ENCODE measurements at places on chromosomes 1 and 21.

DNA sequence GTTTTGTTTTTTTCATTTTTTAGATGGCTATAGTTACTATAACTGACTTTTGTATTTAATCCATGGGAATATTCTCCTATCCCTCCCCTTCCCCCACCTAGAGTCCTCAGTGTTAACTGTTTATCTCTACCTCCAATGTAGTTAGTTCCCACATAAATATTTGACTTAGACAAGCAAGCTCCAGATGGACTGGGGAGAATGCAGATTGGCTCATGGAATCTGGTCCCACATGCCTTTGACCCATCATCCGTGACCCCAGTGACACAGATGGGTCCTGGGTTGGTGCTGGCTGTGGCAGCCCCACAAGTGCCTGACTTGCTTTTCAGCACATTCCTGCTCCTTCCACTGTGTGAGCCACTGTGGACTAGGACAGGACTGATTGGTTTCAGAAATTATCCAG is 41.8 kb downstream of the ATP2B4 start:
- DNase-seq: no peak

DNA sequence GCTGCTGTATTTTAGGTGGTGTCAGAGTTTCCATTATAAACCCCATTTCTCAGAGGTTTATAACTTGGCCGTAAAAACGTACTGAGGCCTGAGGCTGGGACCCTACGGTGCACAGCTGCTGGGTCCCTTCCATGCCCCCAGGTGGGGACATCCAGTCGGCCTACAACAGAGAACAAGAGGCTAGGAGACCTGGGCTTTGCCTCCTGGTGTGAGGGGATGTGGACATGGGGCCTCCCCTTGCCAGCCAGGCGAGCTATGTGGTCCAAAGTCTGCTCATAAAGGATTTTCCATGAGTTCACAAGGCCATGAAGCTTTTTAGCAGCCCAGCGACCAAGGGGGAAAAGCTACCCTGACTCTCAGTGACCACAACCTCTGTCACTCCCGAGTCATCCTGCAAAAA is 261.5 kb upstream of the VAMP3 start:
- DNase-seq: no peak

DNA sequence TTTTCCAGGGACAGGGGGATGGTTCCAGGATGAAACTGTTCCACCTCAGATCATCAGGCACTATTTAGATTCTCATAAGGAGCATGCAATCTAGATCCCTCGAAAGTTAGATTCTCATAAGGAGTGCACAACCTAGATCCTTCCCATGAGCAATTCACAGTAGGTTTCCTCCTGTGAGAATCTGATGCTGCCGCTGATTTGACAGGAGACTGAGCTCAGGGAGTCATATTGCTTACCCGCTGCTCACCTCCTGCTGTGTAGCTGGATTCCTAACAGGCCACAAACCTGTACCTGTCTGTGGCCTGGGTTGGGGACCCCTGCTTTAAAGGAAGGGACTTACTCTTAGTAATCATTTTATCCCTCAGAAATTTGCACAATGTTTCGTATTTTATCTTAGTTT is 9.3 kb downstream of the CTH start:
- no peak for DNase-seq

- no peak for DNase-seq
These were observed 57.1 kb downstream of the RNF187 start for GRCh38 chr1:228544021-228544850.

DNA sequence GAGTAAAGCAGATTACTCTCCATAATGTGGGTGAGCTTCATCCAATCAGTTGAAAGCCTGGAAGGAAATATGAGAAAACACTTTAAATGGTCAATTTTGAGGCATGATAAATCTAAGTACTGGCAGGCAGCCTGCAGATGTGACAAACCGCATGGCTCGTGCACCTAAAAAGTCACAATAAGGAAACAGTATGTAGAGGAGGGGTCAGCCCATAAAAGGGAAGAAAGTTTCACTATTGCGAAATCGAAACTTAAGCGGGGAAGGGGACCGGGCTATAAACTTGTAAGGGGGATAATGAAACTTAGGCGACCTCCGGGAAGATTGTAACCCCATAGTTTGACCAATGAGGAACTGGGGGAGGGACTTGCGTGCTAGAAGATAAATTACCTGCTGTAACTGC is 109.8 kb downstream of the PLPPR4 start:
- DNase-seq: no peak
